ENCODE measurements at places on chromosomes 1 and 21.

GRCh38 chr1:53754484-53755312 is 15.7 kb upstream of the GLIS1 start:
- no peak for DNase-seq

- DNase-seq = no peak
Measured at GRCh38 chr1:4615501-4615900, 38.9 kb upstream of the AJAP1 start.

- no peak for DNase-seq
Measured at GRCh38 chr1:8097077-8097799, 71.1 kb upstream of the ERRFI1 start.

DNA sequence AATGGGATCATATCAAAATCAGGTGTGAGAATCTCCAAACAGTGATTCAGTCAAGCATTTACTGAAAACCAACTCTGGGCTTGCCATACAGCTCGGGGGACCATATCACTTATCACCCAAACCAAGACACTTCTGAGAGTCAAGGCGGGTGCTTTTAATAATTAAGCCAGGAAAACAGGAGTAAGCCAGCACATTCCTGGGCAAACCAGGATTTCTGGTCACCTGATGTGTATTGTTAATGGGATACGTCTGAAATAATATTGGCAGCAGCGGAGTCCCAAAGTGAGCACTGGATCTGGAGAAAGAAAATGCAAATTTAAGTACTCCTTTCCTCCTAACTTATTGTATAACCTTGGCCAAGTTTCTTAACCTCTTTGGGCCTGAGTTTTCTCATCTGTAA is 17.6 kb downstream of the OSCP1 start:
- DNase-seq = no peak

DNA sequence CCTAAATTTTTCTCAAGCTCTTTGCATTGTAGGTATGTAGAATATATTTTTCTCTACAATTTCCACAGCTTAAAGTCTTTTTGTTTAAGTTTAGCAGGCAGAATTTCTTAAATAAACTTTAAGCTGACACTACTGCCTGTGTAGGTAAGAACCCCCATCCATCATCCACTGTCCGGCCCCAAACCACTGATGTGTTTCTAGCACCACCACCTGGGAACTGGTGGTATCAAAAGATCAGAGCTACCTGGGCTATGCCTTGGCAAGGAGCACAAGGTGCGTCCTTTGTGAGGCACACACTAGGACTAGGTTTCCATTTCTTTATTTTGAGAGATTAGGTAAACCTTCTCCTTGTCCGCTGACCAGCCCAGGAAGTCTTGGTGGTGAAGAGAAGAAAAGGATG is 10.5 kb upstream of the LELP1 start:
- DNase-seq = no peak

DNA sequence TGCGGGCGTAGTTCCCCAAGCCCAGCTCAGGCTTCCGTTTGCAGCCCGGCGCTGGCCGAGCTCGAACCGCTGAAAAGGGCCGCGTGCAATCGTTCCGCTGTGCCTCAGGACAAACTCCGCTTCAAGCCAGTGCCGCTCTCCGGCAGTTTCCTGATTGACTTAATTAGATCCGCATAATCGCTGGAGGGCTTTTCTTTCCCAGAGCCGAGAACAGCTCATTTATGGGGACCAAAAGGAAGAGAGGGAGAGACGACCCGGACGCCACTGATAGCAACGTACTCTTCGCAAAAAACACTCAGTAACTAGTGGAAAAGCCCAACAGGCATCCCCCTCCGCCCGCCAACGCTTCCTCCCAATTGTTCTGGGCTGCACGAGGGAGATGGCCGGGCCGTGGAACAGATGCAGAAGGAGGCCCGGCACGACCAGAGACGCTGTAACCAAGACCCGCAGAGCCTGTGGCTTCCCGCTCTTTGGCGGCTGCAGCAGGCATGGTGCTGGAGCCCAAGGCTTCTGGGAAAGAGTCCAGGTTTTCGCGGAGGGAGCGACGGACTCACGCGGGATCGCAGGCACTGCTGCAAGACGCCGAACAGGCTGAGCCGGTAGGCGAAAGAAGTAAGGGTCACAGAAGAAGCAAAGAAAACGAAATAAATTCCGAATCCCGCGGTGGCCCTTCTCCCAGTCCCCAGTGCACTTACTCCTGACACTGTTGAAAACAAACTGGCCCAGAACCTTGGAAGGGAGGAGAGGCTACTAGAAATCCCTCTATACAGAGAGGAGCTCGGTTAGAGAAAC is 3.6 kb upstream of the FOXD2 start:
- DNase-seq = no peak

All from activated CD4-positive, CD25-positive, alpha-beta regulatory T cell (primary cell).